GM04504 (cell line): ENCODE measurements at places on chromosomes 11 and 22.

DNA sequence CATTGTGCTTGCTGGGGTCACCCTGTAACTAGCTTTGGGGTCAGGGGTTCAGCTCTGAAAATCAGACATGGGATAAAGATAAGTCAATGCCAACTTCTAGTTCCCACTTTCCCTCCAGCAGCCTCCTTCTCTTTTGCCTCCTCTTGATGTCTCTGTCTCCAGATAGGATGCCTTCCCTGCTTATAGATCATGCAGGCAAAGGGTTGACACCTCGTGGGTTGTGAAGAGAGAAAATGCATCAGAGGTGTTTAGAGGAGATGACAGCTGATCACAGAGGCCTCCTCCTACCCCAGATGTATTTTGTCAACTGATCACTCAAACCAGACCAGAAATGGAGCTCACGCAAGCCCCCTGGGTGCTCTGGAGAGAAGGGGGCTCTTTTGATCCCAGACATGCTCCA lies 337.8 kb downstream of the BUD13 start:
- DNase-seq, result no peak

- DNase-seq, result no peak
Measured at GRCh38 chr11:444396-445144, 2.8 kb upstream of the ANO9 start.

DNA sequence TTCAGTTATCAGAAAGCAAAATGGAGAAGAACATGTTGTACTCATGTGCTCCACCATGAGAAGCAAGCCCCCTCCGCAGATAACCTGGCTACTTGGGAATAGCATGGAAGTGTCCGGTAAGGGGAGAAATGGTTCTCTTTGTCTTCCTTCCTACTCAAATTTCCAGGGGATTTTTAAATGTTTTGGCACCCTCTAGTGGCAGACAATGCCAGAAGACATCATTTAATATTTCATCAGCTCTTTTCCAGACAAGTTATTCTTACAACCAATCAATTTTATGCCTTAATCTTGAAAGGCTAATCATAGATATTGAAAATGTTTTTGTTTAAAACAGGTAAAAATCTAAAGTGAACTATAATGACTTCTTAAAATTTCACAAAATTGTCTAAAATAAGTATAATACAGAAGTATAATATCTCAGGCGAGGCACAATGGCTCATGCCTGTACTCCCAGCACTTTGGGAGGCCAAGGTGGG lies 15.7 kb downstream of the CRTAM start:
- peak; percentile 62 for DNase-seq

- peak; percentile 93 for DNase-seq
Measured at GRCh38 chr22:42688241-42689211, 32.1 kb downstream of the A4GALT start.

- DNase-seq, result no peak
Measured at GRCh38 chr11:65862191-65862735, 2.0 kb downstream of the MUS81 start.

- no peak for DNase-seq
Measured at GRCh38 chr22:29336751-29337490, 21.4 kb upstream of the RASL10A start.

DNA sequence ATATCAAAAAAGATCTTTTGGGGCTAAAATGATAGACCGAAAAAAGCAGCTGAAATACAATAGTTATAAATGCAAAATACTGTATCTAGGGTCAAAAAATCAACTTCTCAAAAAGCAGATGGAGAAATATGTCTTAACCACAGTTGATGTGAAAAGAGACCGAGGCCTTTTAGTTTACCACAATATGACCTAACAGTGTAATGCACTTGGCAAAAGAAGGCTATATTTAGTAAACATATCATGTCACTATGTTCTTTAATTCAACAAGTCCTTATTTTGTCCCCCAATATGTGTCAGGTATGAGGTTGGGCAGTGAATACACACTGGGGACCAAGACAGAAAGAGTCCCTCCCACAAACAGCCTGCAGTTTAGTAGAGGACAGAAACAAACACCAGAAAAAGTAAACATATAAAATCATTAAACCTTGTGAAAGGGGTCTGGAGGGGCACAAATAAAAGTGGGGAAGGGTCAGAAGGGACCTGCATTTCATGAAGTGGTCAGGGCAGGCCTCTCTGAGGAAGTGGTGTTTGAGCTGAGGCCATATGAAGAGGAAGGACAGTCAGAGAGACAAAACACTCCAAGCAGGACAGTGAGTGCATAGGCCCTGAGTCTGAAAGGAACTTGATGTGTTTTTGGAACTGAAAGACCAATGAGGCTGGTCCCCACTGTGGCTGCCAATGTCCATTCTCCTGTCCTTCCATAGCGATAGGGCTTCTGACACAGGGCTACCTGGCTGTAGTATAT lies 53.4 kb downstream of the LIF start:
- no peak for DNase-seq
